ENCODE measurements at places on chromosomes 1 and 21.

DNA sequence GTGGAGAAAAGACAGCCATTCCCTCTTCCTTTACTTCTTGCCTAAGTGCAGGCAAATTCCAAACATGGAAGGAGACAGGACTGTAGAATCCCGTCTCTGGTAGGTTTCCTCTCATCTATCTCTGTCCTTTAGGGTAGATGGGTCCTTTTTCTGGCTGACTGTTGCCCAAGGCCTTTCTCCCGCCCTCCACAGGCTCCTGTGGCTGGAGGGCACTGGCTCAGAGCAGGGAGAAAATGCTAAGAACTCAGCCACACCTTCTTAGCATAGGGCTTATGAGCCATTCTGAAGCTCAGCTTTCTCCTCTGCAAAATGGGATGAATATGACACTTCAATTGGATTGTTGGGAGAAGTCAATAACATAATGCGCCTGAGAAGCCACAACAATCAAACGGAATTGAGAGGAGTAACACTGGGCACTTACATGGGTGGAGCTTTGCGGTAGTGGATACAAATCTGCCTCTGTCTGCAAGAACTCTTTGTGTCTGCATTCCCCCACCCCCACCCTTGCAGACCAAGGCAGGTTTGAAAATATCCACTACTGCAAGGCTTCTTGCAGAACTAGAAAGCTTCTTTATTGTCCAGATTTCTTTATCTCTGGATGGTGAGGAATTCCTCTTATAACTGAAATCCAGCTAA is 94.7 kb downstream of the CSMD2 start:
- DNase-seq: no peak

DNA sequence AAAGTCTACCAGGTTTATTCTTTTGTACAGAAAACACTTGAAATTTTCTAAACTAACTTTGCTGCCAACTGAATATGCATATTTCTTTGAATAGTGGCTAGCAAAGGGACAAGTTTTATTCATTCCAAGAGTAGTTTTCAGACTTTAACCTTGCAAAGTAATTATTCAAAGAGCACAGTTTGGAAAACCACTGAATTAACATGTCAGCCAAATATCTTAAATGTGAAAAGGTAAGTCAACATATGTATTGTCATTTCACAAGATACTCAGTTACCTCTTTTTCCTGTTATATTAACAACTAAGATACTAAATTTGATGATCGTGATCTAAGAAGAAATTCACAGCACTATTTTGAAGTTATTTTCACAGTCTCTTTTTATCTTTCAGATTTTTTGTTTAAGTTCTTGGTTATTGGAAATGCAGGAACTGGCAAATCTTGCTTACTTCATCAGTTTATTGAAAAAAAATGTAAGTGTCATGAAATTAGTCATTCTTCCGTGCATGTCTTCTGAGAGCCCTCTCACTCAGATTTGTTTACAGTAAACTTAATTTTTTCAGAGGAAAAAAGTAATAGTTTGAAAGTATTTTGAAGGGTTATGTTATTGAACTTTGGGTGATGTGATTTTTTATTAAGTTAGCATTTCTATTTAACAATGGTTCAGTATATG is 15.3 kb downstream of the RAB4A start:
- DNase-seq: no peak

- DNase-seq: no peak
Observed at GRCh38 chr1:3988431-3988830, 88.4 kb upstream of the C1orf174 start.

GRCh38 chr1:25873120-25873519 is 2.4 kb downstream of the PAQR7 start:
- DNase-seq: no peak

GRCh38 chr21:22885079-22885478 is 1886.9 kb downstream of the NCAM2 start:
- DNase-seq: no peak

DNA sequence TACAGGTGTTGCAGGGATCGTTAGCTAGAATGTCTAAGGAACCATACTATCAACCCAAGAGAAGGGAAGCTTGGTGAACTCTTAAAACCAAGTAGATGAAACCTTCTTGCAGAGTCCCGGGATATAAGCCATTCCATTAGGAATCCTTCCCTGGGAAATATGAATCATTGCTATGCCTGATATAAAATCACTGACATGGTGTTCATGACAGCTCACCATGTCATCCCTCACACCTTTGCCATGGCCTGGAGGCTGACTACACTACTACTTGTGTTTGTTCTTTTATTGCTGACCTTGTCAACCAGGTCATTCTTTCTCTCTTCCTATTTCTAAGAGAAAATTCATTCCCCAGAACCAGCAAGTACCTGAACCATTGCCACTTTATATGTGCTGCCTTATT is 12.1 kb downstream of the ST6GALNAC3 start:
- DNase-seq: no peak

DNA sequence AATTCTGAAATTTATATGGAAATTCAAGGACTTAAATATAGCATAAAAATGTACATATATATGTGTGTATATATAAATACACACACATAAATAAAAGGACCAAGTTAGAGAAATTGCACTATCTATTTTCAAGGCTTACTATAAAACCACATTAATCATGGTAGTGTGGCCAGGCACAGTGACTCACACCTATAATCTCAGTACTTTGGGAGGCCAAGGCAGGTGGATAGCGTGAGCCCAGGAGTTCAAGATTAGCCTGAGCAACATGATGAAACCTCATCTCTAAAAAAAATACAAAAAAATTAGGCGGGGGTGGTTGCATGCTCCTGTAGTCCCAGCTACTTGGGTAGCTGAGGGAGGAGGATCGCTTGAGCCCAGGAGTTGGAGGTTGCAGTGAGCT is 171.4 kb upstream of the GORAB start:
- DNase-seq: no peak

All from head of caudate nucleus (tissue), 42 donors.